ENCODE measurements at places on chromosomes 16 and 17.
A peak's percentile ranks its signal among the peaks of the same experiment; 100 is the strongest.

DNA sequence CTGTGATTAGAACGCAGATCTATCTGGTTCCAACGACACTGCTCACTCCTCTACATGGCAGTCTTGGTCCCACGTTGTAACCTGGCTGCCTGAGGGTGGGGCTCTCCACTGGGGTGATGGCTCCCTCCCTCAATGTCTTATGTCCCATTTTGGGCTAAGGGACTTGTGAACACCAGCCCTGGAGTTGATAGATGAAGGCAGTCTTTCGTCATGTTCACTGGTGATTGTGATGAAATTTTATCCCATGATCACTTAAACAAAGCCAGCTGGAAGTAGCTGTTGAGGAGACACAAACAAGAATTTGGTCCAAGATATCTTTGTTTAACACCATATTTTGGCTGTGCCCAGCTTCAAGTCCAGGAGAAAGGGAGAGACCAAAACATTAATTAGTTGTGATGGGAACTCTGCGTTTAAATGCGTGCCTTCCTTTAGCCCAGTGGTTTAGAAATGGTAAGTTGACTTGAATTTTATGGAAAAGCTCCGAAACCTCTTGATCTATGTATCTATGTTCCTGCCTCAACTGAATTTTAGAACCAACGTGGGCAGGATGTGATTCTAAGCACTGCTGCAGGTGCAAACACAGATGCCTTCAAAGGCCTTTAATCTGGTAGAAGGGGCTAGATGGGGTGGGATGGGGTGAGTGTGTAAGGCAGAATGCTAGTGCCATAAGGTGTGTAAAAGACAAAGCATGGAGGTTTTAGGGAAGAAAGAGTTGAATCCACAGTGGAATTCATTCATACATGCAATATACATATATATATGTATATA is 186.8 kb upstream of the IRX3 start:
- no peak for DNase-seq

DNA sequence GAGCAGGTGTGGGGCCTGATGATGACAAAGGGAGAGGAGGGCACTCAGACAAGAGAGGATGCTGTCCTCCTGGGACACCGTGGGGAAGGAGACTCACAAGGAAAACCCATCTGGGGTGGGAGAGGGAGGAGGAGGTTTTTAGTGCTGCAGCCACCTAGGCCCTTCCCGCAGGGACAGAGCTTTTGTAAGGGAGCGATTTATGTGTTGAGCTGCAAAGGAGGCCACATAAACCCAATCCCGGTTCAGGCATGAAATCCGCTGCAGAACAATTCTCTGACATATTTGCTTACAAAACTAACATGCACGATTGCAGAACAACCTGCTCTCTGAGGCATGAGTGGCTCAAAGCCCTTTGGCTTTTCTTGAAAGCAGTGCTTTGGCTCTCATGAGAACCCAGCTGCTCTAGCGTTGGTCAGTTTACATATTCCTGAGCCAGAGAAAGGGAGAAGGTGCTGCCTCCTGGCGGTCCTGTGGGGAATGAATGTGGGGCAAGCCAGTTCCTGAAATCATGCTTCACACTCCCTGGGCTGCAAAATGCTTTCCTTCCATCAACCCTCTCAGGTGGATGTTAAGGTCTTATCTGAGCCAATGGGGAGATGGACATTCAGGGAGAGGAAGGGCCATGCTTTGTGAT is 122.4 kb upstream of the NLRP1 start:
- DNase-seq, result peak; percentile 55

DNA sequence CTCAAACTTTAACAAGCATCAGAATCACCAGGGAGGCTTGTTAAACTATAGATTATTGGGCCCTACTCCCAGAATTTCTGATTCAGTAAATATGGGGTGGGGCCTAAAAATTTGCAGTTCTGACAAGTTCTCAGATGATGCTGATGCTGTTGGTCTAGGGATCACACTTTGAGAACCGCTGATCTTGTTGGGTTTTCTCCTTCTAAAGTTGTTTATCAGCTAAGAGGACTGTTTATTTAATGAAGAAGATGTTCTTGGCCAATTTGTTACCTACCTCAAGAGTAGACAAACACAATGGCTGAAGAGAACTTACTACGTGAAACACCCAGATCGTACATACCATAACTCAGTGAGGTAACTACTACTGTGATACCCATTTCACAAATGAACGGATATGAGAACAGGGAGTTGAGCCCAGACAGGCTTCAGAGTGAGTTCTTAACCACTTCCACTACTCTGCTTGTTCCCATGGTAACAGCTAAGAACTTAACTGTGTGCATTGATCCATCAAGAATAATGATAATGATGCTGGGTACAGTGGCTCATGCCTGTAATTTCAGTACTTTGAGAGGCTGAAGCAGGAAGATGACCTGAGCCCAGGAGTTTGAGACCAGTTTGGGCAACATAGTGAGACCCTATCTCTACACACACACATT is 85.3 kb upstream of the NSRP1 start:
- no peak for DNase-seq

DNA sequence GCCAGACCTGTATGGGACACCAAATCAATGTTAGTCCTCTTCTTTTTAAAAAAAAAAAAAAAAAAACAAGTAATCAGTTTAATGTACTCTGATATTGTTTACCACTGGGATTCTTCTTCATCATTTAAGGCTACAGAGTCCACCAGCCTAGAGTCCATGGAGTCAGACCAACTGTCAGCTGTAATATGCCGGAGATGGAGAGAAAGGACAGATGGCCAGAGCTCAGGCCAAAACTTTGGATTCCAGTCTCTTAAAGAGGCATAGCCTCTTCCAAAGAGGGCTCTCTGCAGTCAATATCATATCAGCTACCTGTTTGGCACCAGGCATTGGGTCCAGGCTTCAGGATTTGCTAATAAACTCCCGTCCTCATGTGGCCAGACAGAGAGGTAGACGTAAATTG is 469.6 kb upstream of the HSBP1 start:
- DNase-seq, result no peak

DNA sequence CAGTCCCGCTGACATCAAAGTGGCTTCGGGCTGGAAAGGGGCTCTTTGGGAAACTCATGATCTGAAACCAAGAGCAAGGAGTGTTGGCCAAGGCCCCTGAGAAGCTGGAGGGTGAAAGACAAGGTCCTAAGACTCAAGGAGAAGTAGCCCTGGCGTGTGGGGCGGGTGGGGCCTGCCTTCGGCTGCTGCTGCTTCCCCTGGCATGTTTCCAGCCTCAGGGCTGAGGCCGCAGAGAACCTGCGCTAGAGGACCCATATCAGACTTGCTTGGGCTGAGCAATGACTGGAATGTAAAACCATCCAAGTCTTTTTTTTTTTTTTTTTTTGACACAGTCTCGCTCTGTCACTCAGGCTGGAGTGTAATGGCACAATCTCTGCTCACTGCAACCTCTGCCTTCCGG is 67.5 kb upstream of the GCSH start:
- no peak for DNase-seq

- no peak for DNase-seq
Observed at GRCh38 chr17:60169921-60170817, 20.4 kb downstream of the CA4 start.

DNA sequence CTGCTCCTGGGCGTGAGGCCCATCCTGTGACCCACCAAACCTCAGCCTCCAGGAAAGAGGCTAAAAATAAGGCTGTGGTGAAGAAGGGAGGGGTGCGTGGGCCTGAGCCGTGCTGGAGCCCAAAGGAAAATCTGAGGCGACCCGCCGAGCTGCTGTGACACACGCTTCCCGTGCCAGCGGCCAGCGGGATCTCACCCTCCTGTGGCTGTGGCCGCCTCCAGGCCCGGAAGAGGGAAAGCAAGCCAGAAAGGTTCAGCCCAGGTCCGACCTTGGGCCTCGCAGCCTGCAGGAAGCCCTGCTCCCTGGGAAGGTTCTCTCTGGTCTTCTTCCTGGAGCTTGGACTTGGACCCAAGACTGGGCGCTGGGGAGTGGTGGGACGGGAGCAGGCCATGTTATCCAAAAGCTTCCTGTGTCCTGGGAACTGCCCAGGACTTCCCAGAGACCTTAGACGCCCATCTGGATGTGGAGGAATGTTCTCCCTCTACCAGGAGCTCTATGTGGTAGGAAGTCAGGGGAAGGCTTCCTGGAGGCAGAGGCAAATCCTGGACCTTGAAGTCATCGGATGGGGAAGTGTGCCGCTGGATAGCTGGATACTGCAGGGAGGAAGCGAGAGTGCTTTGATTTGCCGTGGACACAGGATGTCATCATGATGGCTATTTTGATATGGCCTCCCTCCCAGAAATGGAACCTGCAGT is 11.4 kb downstream of the SPNS2 start:
- DNase-seq, result no peak

DNA sequence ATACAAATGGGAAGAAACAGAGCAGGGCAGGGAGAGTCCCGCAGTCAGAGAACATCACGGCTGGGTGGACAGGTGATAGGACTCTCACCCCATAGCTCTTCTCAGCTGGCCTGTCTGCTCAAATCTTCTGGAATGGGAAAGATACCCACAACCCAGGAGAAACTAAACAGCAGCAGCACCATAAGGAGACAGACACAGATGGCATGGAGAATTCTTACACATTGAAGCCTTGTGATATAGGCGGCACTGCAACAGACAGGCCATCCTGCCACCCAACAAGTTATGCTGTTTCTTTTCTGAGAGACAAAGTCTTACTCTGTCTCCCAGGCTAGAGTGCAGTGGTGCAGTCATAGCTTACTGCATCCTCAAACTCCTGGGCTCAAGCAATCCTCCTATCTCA is 8.6 kb upstream of the ANKRD40CL start:
- no peak for DNase-seq

DNA sequence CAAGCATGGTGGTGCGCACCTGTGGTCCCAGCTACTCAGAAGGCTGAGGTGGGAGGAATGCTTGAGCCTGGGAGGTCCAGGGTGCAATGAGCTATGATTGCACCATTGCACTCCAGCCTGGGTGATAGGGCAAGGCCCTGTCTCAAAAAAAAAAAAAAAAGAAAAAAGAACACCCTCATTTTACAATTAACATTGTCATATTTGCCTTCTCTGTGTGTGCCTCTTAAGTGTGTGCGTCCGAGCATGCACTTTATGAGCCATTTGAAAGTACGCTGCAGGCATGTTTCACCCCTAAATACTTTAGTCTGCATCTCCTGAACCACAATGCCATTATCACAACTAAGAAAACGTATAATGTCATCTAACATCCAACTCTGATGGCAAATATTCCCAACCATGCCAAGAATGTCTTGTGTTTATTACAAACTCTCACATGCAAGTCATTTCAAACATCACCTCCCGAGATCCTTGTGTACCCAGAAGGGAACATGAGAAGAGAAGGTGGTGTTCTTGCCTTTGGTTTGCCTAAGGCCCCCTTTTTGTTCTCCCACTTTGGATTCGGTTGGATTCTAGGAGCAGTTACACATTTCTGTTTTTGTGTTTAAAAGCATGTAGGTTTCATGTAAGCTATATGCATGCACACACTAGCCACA is 38.0 kb downstream of the CDH1 start:
- no peak for DNase-seq

- DNase-seq, result no peak
Observed at GRCh38 chr16:20904507-20905081, 4.0 kb downstream of the LYRM1 start.

GRCh38 chr16:4110680-4111079 is 5.6 kb downstream of the ADCY9 start:
- DNase-seq, result no peak
